Anterior cingulate cortex (tissue), 58 donors: ENCODE measurements at places on chromosomes 1 and 21.

DNA sequence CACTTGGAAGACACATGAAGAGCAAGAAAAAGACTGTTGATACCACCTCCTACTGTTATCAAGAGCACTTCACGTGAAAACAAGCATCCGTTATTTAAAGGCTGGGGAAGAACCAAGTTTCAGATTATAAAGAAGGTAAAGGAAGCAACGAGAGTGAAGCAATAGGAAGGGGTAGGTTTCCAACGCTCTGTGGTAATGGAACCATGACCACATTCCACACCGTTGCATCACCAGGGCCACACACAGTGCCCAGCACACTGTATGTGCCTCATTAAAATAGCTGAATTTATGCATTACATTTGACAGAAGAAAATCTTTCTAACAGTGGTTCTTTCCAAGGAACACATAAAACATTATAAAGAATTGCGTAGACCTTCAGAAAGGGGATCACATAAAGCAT is 435.8 kb downstream of the MRPL39 start:
- no peak for DNase-seq

DNA sequence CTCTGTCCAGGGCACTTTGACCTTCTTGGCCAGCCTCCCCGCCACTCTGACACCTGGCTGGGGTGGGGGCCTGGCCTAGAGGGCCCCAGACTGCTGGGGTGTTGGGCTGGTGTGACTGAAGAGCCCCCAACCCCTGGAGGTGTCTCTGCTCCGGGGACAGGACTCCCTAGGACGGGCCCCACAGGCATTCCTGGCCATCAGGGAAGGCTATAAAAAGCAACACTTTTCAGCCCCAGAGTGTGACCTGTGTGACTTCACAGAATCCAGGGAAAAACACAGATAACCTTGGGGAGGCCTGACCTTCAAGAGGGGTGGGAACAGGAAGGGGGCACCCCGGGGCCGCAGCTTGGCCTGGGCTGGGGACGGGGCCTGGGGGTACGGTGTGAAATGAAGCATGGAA is 24.0 kb upstream of the CASZ1 start:
- no peak for DNase-seq

GRCh38 chr1:23341931-23342692 is 2.0 kb downstream of the HNRNPR start:
- DNase-seq = no peak

DNA sequence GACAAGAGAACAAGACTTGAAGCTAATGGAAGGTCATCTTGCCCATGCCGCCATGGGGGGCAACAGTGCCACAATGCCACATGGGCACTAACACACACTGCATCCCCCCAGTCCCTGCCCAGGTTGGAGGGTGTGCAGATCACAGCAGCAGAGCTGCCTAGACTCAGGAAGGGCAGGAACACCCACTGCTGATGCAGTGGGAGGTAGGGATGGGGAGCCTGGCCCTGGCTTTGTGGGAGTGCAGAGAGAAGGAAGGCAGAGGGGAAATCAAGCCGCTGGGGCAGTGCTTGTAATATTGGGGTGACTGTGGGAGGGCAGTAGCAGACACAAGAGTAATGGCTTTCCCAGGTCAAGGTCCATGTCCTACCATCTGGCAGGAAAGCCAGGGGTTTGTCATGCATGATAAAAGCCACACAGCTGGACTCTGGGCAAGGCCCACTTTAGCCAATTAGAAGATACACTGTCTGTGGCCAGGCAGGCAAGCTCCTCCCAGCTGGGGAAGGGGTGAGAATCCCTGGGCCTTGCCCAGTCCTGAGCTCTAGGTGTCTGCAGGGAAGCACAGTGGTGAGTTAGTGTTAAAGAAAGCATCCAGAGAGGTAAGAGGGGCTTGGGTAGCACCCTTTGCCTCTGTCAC is 25.4 kb upstream of the MEF2D start:
- no peak for DNase-seq

GRCh38 chr1:24181619-24182018 is 5.5 kb downstream of the IFNLR1 start:
- DNase-seq = no peak
